Left renal cortex interstitium (tissue), 4 donors: ENCODE measurements at places on chromosomes 6 and 20.

GRCh38 chr6:79413562-79414002 lies 123.6 kb downstream of the LCA5 start:
- no peak for DNase-seq

DNA sequence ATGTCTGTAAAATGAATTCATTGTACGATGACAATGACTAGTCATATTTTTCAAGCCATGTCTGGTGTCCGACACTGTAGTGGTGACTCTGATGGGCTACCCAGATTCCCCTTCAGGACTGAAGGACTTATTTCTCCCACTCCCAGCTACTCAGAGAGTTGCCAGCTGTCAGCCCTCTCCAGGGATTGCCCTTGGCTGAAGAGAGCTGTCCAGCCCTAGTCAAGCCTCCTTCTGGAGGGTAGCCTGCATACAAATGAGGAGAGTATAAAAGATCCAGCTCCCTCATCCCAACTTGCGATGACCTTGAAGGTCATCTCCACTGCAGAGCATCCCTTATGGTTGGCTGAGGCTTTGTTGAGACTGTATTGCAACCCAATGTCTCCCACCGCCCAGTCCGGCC lies 29.9 kb downstream of the JPH2 start:
- DNase-seq: no peak

DNA sequence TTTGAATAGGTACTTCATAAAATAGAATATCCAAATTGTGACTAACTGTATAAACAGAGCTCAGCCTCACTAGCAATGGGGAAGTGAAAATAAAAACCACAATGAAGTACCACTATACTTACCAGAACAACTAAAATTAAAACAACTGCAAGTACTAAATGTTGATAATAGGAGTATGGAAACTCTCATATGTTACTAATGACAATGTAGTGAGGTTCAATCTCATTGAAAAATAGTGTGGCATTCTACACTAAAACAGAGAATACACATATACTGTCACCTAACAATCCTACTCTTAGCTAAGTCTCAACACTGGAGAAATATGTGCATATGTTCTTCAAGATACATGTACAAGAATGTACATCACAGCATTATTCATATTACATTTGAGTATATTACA lies 132.0 kb upstream of the CARMIL1 start:
- DNase-seq: no peak

- DNase-seq: no peak
Measured at GRCh38 chr6:6651335-6651734, 62.8 kb downstream of the LY86 start.

GRCh38 chr6:45881705-45882467 lies 133.8 kb downstream of the CLIC5 start:
- DNase-seq: no peak

DNA sequence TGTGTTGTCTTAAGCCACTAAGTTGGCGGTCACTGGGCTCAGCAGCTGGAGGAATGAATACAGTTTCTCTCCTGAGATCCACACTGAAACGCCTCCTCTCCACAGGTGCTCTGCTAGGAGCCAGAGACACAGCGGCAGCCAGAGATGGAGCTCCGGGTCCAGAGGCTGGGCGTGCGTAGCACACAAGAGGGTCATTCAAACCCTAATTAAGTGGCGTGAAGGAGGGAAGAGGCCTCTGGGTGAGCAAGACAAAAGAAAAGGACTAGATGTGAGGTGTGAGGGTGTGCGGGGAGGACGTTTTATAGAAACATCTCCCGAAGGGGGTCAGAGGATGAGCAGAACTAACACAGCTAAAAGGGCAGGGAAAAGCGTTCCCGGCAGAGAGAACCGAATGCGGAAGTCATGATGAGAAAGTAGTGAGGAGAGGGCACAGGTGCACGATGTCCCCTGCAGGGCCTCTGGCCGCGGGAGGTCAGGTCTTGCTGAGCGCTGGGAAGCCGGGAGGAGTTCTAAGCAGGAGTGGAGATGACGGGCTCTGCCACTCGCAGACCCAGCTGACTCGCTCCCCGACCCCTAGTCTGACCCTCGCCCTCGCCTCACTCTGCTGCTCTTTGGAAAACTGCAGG lies 54.4 kb downstream of the BMP7 start:
- no peak for DNase-seq
